ENCODE measurements at places on chromosomes 3 and 15.

- DNase-seq = no peak
These were observed 19.5 kb downstream of the SEC22C start for GRCh38 chr3:42562047-42562907.

DNA sequence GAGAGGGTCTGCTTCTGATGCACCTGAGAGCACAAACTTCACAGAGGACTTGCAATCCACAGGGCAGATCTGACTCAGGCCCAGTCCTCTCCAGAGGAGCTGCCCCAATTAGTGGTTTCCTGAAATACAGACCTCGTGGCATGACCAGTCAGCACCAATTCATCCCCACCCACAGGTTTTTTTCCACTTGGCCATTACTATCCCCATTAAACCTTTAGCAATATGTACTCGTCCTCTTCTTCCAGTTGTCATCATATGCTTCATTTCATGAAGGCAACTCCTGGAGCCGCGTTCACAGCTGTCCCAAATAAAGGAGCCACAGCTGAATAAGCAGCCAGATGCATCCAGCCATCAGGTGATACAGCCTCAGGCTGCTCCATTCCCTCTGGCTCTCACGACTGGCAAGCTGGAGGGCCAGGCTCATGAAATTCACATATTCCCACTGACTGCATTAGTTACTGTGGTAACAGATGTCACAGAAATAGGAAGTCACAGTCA is 163.1 kb downstream of the FMN1 start:
- DNase-seq = no peak

DNA sequence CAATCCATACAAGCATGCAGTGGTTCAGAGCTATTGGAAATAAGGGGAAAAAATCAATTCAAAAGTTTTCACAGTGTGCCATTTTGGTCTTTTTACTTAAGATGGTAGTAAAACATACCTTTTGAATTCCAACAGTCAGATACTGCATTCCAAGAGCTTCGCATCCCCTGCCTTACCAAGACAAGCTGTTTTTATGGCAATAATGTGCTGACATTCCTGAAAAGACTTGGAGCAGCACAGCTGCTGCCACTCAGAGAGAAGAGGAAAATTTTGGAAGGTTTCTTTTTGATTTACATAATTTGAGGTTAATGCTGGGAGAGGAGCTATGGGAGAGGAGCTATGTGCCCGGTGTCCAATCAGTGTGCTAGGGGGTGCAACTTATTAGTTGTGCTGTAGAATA is 148.3 kb downstream of the FEZF2 start:
- no peak for DNase-seq

GRCh38 chr15:39887832-39888231 is 32.2 kb downstream of the GPR176 start:
- DNase-seq = peak; percentile 15

DNA sequence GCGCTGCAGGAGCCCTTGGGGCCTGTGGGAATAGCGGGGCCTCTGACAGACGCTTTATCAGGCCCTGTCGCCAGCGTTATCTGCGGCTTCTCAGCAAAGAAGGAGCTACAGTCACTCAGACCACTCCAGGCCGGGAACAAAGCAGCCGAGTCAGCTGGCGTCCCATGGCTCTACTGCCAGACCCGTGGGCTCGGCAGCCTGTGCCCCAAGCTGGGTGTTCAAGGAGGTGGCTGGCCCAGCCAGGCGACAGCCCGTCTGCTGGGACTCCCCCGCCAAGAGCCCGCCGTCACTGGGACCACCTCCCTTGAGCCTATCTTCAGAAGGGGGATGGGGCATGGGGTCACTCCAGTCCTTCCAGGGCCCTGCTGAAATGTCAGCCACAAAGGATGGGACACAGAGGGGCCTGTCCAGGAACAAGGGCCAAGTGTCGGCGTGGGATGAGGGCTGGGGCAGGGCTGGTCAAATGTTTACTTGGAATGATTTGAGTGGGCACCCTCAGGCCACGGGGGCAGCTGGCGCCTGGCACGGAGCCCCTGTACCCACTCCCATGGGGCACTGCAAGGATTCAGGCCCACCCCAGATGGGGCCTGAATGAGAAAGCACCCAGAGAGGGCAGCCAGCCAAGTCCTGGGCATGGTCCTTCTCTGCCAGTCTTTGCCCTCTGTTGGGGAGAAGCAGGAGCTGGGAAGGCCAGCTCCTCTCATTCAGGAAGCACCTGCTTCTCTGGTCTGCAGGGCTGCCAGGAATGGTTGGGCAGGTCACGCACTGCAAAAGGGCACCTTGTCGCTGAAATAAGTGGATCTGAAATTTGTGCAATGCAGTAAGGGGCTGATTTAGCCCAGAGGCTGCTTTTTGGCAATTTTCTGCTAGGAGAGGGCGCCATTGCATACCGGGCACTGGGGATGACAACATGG is 148.3 kb downstream of the SMAD6 start:
- no peak for DNase-seq

GRCh38 chr3:31133541-31133940 is 239.1 kb upstream of the GADL1 start:
- DNase-seq = no peak

DNA sequence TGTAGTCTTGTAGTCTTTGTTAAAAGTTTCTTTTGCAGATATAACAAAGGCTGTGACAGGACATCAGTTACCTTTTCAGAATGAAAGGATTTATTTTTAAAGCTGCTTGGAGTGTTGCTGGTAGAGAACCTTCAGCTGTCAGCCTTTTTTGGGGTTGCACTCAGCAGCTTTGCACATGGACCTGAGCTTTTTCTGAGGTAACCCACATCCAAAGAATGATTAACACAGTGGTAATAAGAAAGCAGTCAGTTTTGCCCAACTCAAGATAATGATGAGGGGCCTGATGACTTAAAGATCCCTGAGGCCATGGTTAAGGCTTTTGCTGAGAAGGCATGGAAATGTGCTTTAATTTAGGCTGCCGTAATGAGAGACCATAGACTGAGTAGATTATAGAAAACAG is 1042.7 kb downstream of the PLOD2 start:
- DNase-seq = no peak

DNA sequence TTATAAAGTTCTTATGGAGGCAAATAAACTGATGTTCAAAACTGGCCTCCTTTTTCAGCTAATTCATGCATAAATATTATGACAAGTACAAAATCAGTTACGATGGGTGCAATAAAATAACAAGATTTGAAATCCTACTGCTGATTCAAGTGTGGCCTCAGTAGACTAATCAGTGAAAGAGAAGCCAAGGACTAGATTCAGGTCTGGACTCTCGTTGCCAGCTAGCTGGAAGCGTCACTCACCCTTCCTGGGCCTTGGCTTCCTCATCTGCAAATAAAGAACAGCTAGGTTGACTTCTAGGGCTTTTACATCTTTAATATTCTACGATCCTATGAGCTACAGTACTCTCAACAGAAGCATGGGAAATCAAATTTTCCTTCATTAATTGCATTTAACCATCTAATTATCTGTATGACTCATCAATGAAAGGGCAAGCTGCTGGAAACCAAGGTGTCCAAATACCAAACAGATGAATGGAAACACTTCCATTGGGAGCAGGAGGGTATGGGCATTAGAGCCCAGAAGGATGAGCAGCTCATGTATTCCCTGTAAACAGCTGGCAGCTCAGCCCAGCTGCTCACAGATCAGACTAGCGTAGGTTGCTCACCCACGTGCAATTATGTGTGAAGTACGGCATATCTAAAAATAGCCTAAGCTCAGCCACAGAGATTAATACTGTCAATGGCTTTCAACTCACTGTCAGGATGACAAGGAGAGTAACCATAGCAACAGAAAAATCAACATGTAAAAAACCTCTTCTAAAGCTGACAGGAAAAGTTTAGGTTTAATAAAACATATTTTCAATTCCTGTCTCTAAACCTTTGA is 294.8 kb downstream of the PLCL2 start:
- peak; percentile 35 for DNase-seq

- DNase-seq = no peak
These were observed 275.4 kb downstream of the NEK10 start for GRCh38 chr3:27093771-27094170.

GRCh38 chr15:78711638-78712037 is 70.6 kb upstream of the CHRNB4 start:
- no peak for DNase-seq

DNA sequence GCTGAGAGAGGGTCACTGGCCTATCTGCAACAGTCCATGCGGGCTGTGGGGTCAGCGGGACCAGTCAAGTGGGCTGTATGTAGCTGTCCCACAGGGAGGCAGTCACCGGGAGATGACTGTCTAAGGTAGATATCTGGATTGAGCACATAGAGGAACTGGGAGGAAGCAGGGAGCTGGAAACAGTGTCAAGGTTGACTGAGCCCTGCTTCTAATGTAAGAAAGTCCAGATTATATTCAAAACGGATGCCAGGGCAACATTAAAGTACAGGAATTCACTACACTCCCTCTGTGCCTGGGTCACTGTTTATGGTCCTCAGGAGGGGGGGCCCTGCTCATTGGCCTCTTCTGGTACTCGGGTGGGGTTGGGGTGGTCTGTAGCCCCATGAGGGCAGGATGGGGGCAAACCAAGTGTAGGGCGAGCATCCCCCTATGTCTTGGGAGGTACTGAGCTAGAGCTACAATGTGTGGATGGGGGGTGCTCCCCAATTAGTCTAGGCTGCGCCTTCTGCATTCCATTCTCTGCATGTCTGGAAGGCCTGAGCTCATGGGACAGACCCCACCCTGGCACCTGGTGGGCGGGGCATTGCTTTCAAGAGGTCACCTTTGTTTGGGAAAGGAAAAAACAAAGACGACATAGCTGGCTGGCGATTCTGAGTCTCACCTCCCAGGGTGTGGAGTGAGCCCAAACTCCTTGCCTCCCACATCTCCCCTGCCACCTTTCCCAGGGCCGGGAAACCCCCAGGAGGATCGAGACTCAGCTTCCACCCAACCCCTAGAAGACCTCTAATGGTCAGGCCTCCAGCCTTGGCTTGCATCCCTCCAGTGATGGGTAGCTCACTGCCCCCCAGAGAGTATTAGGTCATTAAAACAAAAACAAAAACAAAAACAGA is 45.1 kb upstream of the C15orf39 start:
- no peak for DNase-seq

- peak; percentile 80 for DNase-seq
These were observed 43.9 kb upstream of the PLXND1 start for GRCh38 chr3:129650256-129650872.

GRCh38 chr15:77042245-77042919 is 28.5 kb downstream of the TSPAN3 start:
- DNase-seq = no peak

- DNase-seq = peak; percentile 26
These were observed 13.6 kb downstream of the WNT7A start for GRCh38 chr3:13866041-13866965.

DNA sequence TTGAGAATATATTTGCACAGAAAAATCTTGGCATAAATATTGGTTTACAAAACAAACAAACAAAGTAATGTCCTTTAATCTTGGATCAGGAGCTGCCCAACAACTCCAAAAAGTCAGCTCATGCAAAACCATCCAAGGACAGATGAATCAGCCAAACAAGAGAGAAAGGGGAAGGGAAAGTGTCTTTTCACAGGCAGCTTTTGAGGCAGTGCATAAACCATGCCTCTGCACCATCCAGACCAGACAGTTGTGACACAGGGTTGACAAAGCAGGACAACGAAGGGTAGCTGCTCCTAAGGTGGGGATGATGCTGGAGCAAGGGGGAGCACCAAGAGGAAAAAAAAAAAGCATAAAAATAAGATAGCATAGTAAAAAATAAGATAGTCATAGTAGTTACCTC is 8.7 kb downstream of the CD86 start:
- peak; percentile 26 for DNase-seq

- DNase-seq = no peak
These were observed 222.8 kb downstream of the FOXP1 start for GRCh38 chr3:71360764-71361163.

GRCh38 chr3:1532935-1533606 is 440.2 kb downstream of the CNTN6 start:
- DNase-seq = no peak

- DNase-seq = no peak
These were observed 67.9 kb downstream of the IQCH start for GRCh38 chr15:67322481-67322880.

DNA sequence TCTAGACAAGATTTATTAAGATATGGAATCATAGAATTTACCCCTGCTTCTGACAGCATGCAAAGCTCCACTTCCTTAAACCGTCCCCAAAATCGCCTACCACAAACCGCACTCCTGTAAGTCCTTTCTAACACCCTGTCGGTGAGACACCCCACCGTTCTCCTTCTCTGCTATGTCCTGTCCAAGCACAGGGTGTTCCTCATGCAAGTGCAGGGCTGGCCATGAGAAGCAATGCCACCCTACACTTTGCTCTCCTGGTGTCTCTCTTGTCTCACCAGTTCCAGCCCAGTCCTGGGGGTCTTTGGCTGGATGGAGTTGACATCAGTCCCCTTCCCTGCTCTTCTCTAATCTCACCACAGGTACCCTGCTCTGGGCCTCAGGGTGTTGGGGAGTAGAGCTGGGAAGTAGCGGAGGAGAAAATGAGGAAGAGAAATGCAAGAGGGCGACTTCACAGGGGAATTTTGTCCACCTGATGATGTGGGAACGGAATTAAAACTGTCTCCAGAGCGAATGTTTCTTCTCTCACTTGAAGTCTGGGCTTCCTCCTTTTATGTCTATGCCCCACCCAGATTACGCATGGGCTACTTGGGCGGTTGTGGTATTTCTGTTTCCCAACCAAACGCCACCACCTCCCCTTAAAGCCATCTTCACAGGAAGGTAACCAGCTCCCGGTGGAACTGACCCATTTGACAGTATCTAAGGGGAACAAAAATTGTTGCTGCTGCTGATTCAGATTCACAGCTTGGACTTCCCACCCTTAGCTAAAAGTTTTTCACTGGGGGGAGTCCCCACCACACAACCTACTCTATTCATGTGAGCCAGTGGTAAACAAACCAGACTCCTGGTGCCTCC is 49.9 kb downstream of the CASR start:
- DNase-seq = peak; percentile 80

DNA sequence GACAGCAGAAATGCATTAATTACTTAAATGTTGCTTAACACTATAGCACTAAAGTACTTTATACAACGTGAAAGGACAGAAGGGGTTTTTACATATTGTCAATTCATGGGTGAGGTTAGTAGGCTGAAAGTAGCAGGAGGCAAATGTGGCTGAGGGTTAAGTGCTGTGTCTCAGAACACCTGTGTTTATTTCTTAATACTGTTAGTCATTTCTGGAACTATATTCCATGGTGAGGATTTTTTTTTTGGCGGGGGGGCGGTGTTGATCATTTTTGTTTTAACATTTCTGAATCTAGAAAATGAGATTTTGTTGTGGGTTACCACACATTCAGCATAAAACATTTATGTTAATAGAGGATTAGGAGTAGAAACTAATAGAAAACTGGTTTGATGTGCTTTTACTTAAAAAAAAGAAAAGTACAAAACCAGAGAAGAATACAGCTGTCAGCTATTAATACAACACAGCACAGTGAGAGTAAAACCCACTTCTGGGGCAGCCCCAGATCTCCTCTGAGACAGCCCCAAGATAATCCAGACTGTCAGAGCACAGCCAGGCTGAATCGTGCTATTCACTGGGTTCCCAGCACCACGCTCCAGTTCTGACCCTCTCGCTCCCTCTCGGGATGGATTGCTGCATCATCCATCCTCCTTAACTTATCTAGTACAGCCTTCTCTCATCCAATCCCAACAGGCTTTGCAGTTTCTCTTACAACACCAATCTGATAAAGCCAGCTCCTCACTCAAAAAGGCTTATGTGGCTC is 307.7 kb downstream of the TUSC7 start:
- DNase-seq = no peak

- DNase-seq = no peak
These were observed 4.8 kb upstream of the ACAD9 start for GRCh38 chr3:128874481-128875180.
